ENCODE measurements at places on chromosomes 16 and 17.

- DNase-seq, result no peak
Measured at GRCh38 chr16:71576971-71577370, at the start of gene TAT. TAT (minus strand) TSS chr16:71577092; CDS start chr16:71576415, 677 bp downstream.

GRCh38 chr16:85064186-85064585 lies 36.6 kb downstream of the KIAA0513 start:
- DNase-seq, result no peak

- peak; percentile 11 for DNase-seq
Measured at GRCh38 chr17:8745586-8746500, 1.2 kb upstream of the CCDC42 start.

DNA sequence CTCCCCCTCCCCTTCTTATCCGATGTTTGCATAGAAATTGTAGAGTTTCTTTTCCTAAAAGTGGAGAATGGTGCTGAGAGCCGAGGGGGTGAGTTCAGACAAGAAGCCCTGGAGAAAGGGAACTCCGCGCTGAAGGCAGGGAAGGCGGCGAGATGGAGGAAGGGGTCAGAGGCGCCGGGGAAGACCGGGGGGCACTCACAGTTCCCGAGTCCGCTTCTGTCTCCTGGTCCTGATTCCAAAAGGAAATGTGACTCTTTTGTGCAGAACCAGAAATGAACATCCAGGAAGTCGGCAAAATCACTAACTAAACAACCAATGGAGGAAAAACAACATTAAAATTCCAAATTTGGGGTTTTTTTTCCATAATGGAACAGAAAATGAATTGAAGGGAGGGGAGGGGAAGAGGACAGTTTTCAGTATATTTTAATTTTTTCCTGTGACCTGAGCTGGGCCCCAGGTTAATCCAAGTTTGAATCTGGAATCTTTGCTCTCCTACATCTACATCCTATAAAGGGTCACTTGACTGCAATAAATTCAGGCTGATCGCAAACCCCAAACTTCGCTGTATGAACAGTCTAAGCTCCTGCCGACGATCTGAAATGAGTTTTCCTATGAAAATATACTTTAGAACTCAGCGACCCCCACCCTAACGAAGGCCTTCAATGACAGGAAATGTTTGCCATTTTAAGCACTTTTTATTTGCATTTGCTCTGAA lies 252.3 kb downstream of the C16orf95 start:
- DNase-seq, result no peak

- DNase-seq, result peak; percentile 78
Measured at GRCh38 chr17:57574040-57574513, 171.0 kb downstream of the CCDC182 start.

GRCh38 chr17:21362331-21362931 lies 13.7 kb upstream of the KCNJ12 start:
- no peak for DNase-seq

DNA sequence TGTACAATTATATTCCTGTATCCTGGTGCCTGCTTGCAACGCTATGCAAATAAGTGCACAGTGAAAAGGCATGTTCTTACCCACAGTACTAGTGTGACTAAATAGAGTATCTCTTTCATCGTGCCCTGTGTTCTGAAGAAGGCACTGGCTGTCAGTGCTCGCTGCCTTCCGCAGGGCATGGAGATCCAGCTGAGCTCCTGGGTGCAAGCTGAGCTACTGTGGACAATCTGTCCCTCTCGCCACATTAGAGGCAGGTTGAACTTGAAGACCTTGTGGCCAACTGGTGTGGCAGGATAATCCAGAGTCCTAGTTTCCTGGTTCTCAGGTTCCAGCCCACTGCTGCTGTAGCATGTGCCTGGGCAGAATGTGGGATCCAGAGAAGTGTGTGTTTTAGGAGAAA lies 1.9 kb upstream of the ST6GALNAC1 start:
- no peak for DNase-seq

DNA sequence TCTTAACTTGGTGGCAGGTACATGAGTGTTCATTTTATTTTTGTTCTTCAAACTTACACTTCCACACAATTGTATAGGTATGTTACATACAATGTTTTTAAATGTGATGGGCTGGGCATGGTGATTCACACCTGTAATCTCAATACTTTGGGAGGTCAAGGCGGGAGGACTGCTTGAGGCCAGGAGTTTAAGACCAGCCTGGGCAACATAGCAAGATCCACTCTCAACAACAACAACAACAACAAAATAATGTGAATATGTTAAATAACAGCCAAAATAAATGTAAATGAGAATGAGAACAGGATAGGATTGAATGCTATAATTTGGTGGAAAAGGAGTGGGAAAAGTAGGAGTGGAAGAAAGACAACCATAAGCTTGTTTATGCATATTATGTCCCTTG lies 2.6 kb downstream of the NSMCE1 start:
- no peak for DNase-seq

DNA sequence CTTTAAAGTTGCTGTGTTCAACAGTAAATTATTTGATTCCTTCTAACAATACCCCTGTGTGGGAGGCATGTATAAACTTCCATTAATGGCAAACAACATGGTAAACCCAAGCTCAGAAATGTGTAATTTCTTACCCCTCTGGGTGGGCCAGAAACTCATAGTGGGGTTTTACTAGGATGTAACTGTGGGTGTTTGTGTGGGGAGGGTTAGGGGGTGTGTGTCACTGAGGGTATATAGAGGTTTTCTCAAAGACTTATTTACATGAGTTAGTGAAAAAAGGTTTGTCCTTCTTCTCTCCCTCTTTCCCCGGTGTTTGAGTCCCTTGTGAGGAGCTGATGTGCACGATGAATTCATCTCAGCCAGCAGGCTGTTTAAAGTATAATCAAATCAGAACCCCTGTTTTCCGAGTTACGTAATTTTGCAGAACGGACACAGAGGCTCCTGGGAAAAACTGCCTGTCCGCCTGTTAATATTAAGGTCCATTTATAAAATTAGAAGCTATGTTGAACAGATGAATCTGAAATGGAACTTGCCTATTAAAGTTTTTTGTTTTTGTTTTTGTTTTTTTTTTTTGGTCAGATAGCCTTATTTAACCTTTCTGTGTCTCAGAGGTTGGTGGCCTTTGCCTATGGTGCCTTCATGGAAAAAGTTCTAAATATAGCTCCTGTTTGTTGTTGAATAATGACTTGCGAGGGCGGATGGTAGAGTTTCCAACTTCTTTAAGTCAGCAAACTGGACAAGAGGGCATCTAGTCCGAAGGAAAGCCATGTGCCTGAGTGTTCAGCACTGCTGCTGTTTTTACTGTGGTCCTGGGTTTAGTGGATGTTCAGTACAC lies 73.3 kb downstream of the MSI2 start:
- DNase-seq, result no peak

GRCh38 chr16:9660898-9661297 lies 521.3 kb downstream of the GRIN2A start:
- no peak for DNase-seq

DNA sequence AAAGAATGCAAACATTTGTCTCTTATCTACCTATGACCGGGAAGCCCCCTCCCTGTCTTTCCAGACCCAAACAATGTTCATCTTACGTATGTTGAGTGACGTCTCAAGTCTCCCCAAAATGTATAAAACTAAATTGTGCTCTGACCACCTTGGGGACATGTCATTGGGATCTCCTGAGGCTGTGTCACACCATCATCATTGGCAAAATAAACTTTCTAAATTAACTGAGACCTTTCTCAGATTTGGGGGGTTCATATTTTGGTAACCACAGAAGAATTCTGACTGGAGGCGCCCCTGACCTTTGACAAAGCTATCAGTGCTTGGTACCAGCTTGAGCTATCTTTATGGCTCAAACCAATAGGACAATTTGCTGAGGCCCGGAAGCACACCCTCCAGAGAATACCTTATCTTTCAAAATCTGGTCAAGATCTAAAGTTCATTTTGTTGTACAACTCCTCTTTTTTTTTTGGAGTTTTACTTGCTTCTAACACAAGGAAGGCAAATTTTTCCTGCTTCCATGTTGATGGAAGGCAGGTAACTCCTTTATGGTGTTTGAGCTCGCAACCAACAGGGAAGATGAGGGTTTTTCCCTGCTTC lies 2.5 kb upstream of the LDHD start:
- no peak for DNase-seq

DNA sequence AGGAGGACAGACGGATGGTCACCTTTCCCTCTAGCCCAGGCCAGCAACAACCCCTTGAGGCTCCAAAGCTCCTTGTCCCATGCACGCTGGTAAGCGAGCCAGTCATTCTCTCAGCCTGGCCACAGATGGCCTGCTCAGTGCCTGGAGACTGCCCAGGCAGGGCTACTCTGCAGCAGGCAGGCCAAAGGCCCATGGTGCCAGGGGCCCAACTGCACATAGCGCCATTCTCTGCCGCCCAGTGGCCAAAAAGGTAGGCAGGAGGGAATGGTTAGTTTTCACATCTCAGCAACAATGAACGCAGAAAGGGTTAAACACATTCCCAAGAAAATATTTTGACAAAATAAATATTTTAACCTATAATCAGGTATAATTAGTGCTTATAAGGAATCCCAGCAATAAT lies 7.7 kb upstream of the SREBF1 start:
- no peak for DNase-seq

GRCh38 chr16:12763517-12763916 lies 40.2 kb downstream of the CPPED1 start:
- DNase-seq, result no peak

GRCh38 chr16:25796239-25796638 lies 104.5 kb downstream of the HS3ST4 start:
- no peak for DNase-seq

DNA sequence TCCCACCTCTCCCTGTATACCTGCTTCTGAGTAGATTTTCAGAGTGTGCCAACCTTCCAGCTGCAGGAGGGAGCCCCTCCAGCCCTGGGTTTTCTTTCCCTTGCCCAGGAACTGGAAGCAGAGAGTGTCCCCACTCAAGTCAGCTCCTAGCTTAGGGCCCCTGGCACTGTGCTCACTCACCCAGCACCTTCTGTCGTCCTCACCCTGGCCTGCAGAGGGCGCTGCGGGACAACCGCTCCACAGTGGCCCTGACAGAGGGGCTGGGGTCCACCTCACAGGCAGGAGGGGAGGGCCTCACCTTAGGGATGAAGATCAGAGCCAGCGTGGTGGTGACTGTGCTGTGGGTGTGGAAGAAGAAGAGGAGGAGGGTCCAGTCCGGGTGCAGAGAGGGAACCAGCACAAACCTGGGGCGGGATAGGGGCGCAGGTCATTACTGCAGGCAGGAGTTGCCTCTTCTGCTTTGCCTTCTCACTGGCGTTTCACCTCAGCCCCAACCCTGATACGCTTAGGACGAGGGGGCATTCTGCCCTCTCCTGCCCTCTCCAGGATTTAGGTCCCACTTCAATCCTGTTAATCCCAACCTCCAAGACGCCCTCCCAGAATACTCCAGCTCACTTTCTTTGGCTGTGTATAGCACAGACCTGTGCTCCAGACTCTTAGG lies 10.0 kb downstream of the GPR179 start:
- DNase-seq, result no peak

- peak; percentile 57 for DNase-seq
Measured at GRCh38 chr16:63361032-63361624, 1324.9 kb upstream of the CDH8 start.

DNA sequence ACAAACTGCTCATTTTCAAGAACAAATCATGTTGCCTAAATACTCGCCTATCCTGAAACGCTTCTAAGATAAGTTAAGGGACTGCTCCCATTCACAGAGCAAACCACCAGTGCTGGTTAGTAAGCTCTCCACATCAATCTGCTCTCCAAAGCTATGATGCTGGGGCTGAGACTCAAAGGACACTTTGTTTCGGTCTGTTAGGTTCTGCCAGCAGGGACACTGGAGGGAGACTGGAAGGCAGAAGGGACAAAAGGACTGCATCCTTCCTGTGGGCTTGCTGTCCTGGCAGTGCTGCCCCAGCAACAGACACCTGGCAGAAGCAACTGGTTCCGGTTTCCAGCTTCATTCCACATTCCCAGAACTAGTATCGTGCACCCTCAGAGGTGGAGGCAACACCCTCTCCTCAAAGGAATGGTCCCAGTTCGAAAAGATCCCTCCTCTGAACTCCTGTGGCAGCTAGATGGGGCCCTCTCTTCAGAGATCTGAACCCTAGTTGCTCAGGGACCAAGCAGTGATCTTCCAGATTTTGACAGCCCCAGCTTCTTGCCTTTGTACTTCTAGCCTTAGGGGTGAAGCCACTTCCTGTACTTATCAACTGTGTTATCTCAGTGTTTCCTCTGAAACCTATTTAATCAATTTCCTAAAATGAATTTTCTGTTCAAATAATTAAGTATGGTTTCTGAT lies 73.4 kb upstream of the GSG1L start:
- peak; percentile 95 for DNase-seq

- DNase-seq, result no peak
Measured at GRCh38 chr17:55536205-55536604, 25.0 kb upstream of the SMIM36 start.

DNA sequence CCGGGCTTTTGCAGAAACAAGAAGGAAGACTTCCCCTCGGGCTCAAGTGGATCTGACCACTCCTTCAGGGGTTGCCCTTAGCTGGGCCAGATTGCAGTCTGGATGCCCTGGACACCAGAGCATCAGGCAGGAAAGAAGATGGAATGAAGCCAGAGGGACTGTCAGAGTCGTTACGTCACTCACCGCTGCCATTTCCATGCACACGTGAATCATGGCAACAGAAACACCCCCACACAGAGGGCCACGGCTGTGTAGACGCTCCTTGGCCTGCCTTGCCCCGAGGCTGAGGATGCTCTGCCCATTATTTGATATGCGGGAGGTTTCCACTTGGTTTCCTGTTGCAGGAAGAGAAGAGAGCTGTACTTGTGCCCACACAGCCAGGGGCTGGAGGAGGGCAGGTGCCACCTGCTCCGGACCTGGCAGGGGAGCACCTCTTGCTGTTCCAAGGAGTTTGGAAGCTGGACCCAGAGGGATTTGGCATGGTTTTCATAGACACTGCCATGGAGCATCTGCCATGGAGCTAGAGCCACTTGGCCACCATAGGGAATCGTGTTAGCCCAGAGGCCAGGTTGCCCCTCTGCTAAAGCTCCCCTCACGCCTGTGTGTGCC lies 29.4 kb downstream of the RBFOX3 start:
- DNase-seq, result no peak

- DNase-seq, result no peak
Measured at GRCh38 chr16:71754652-71755051, 30.2 kb upstream of the PHLPP2 start.

GRCh38 chr16:26680671-26681070 lies 386.1 kb upstream of the C16orf82 start:
- DNase-seq, result no peak

GRCh38 chr16:9607515-9608230 lies 516.2 kb downstream of the HAPSTR1 start:
- DNase-seq, result no peak

GRCh38 chr16:27351989-27352388 lies 38.2 kb downstream of the IL4R start:
- no peak for DNase-seq

- no peak for DNase-seq
Measured at GRCh38 chr17:50292465-50292864, 18.2 kb downstream of the TMEM92 start.
